Suprapubic skin (tissue), 4 donors: ENCODE measurements at places on chromosomes 2 and 18.

GRCh38 chr2:100292022-100292580, 30.2 kb downstream of the LONRF2 start:
- peaks cover 11% of the 10 kb centered on the region for H3K4me1 ChIP-seq
- peak overlapping the region; percentile 54 for H3K27ac ChIP-seq
- H3K27me3 ChIP-seq = peaks cover 4% of the 10 kb centered on the region

GRCh38 chr2:33086400-33087015, 139.8 kb downstream of the LTBP1 start:
- H3K4me3 ChIP-seq = no peak overlapping the region
- no peaks in the 10 kb centered on the region for H3K36me3 ChIP-seq
- no peak for DNase-seq
- no peak overlapping the region for H3K27ac ChIP-seq
- H3K4me1 ChIP-seq = peaks cover 27% of the 10 kb centered on the region

DNA sequence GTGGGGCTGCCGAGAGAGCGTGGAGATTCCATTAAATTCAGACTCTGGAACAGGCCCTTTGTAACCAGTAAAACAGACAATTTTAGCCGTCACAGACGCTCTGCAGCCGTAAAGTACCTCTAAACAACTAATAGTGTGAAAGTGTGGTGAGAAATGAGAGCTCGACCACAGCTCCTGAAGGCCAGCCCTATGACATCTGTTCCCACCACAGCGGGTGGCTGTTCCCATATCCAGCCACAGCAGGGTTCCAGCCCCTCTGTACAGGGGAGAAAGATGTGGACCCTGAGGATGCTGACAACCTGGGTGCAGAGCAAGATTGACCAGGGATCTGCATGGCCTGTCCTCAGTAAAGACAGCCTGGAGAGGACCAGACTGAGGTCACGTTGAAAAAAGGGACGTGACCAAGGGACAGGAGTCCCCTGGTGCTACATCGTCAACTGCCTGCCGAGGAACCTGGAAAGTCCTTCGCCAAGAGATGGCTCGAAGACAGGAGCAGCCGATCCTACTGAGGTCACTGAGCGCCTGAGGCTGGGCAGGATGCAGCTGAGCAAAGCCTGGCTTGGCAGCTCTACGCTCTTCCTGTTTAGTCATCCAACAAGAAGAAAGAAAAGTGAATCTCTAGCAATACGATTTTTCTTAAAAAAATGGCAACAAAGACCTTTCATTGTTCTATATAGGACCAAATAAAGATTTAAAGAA, 831.7 kb downstream of the RNF144A start:
- H3K4me3 ChIP-seq = no peak overlapping the region
- H3K27me3 ChIP-seq = no peaks in the 10 kb centered on the region
- H3K4me1 ChIP-seq = no peaks in the 10 kb centered on the region
- no peak for DNase-seq

DNA sequence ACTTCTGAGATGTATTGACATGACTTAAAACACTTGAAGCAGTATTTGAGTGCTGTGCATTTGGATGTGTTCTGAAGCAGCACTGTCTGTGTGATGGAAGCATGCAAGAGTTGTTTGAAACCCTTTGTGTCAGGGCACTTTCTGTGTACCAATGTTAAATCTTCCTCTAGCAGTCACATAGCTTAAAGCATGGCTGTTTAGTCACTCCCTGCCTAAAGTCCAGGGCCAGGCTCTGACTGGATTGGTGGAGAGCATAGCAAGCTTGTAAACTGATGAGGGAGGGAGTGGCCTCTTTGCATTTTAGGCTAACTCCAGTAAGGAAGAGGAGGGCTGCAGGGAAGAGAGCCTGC, 73.5 kb downstream of the MYO1B start:
- no peak for DNase-seq
- H3K27ac ChIP-seq = no peak overlapping the region
- no peak overlapping the region for H3K4me3 ChIP-seq

DNA sequence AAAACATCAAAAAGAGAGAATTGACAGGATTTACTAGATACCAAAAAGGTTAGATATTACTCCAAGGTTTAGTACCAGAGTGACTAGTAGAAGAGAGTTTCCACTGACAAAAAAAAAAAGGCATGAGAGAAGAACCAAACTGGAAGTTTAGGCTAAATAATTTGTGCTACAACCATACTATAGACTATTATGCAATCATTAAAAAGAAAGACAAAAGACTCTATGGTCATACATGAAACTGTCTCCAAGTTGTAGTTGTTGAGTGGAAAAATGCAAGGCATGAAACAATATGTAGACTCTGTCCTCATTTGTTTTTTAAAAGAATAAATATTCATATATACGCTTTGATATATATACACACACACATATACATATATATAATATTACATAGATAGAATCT, 1.7 kb upstream of the EXOC6B start:
- H3K27ac ChIP-seq = peak overlapping the region; percentile 47
- DNase-seq = no peak
- no peak overlapping the region for H3K4me3 ChIP-seq

GRCh38 chr18:62979176-62979575, 263.8 kb downstream of the PHLPP1 start:
- no peak overlapping the region for H3K4me3 ChIP-seq
- H3K27ac ChIP-seq = no peak overlapping the region
- H3K27me3 ChIP-seq = no peaks in the 10 kb centered on the region
- peaks cover 28% of the 10 kb centered on the region for H3K36me3 ChIP-seq

DNA sequence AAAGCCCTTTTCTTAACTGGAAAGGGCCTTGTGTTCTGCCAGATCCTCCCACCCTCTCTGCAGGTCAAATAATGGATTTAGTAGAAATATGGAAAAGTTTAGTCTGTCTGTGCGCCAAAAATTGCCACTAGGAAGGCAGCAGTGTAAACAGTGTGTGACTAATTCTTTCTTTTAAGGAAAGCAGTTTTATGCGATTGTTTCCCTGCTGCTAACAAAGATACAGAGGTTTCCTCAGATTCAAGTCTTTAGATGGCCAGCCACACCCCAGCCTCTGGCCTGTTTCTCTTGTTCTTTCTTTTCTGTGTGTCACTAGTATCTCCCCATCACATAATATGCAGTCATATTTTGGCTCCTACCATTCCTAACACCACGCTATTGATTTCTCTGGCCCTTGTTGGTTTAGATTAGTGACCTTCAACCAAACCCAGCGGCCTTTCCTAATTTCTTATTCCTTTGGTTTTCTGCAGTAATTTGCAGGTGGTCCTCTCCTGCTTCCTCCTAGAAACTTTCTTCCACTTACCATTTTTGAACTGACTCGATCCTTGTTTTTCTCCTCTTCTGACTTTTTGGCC, 157.4 kb downstream of the LTBP1 start:
- H3K4me3 ChIP-seq = no peak overlapping the region
- no peak for DNase-seq
- no peaks in the 10 kb centered on the region for H3K36me3 ChIP-seq
- peak overlapping the region; percentile 4 for H3K27ac ChIP-seq
